Urinary bladder (tissue), 4 donors: ENCODE measurements at places on chromosomes 11 and 22. TPM values are rescaled to one million over a fixed set of nuclear protein-coding genes. Genes with fewer than 3 reads are reported as not detected.

DNA sequence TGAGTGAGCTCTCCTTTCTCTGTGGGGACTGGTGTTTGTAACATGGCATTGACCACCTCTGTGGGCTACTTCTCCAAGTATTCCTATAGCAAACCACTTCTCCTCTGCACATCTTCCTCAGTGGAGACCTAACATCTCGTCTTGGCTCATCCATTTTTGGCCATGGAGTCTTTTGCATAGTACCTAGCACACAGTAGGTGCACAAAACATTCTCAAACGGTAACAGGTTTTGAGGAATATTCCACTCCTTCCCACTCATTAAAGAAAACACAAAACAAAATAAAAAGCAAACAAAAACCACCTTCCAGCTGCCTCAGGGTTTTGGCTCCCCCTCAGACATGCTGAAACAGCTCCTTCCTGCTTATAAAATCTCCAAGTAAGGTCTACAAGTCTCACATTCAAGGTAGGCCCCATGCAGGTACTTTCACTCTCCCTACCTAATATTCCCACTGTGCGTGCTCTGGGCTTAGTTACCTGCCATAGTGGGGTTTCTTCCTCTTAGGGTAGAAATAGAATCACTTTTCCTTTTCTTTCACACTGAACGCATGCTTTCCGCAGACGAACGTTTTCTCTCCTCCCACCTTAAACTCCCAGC is 132.4 kb downstream of the RBFOX2 start:
- no peak for DNase-seq

GRCh38 chr11:94030059-94030458 is 8.9 kb downstream of the HEPHL1 start:
- no peak for DNase-seq

DNA sequence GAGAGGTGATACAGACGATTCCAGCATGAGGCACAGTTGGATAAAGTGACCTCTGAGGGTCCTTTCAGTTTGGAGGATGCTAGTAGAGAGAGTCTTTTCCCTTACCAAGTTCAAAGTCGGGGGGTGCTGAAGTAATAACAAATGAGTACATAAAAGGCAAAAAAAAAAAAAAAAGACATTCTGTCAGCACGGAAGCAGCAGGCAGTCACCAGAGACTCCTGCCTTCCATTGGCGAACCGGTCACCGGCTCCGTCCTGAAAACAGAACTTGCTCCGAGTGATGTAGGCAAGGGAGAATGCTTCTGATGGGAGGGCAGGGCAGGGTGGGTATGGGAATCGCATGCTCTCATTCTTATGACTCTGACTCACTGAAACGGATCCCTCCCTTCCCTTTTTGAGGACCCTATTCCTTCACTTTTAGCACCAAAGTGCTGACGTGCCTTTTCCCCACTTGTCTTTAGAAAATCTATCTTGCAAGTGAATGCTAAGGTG is 65.9 kb downstream of the PRR5L start:
- DNase-seq: no peak

DNA sequence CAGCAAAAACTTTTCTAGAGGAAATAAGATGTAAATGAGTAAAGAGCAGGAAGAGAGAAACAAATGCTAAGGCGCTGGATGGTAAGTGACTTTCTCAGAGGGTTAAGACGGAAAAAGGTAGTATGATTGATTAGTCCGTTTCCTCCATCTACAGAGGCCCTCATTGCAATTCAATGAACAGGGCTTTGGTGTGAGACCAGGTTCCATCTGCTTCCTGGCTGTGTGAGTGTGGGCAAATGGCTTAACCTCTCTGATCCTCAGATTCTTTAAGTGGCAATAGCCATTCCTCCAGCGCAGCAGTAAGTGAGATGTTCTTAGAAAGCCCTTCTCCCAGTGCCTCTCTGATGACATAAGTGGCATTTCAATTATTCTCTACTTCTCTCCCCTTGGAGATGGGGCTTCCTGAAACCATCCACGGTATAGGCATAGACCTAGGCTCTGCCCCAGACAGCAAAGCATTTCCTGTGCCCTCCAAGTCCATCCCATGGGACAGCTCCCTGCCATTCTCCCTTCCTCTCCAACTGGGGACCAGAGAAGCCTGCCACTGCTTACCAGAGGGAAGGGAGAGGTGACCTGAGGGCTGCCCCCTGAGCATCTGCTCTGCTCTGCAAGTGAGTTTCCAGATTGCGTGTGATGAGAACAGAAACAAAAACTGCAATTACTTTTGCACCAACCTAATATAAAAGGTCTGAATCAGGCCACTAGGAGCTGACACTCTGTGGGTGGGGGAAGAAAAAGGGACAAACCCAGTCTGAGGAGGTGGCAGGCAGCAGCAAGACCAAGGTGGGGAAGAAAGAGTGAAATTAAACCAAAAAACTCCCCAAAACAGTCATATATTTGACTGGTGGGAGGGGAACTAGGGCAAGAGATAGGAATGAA is 12.7 kb upstream of the CD44 start:
- no peak for DNase-seq

- no peak for DNase-seq
Measured at GRCh38 chr22:43627485-43628213, 184.5 kb downstream of the EFCAB6 start.

The FOSL1 gene
- polyA plus RNA-seq: 7.5 TPM
